Stimulated activated CD8-positive, alpha-beta memory T cell treated with anti-CD3 and anti-CD28 coated beads, Interleukin-7, amount 100 ng/mL, for 1 hour (primary cell): ENCODE measurements at places on chromosomes 2 and 18.

DNA sequence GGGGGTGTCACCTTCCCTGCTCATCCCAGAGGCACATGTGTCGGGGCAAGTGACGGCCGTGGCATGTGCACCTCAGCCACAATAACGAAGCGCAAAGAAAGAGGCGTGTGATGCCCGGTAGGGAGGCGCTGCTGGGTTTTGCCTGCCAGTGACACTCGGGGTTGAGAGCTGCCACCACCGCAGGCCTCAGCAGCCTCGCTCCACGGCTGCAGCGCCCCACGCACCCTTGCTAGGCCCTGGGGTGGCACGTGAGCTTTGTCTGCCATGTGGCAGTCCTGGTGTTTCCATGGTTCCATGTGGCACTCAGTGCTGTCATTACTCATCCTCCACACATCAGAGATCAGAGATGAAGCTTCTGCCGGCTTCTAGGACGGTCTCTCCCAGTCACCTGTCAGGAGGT is 136.0 kb upstream of the AGAP1 start:
- no peak for DNase-seq

- DNase-seq: no peak
Measured at GRCh38 chr2:69482471-69482870, 45.2 kb upstream of the NFU1 start.

GRCh38 chr18:51133580-51134160 is 63.8 kb downstream of the MEX3C start:
- DNase-seq: no peak

GRCh38 chr2:190121971-190122370 is 59.4 kb upstream of the MSTN start:
- no peak for DNase-seq

- DNase-seq: no peak
Measured at GRCh38 chr18:79375441-79376154, 20.1 kb upstream of the NFATC1 start.

DNA sequence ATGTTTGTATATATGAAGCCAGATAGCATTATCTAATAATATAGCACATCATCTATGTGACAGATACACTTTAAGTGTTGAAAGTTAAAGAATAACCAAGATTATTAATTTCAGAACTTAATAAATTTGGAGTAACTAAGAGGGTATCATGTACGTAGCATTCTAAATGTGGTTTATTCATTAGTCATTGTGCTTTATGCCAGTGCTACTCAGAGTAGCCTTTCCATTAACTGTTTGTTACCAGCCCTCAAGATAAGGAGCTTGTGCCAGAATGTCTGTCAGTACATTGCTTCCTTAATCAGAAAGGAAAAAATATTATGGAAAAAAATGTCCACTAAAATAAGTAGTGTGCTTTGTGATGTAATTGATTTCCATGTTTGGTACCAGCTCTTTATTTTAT is 94.9 kb upstream of the TWSG1 start:
- DNase-seq: no peak

- no peak for DNase-seq
Measured at GRCh38 chr2:234191819-234192407, 141.4 kb downstream of the SPP2 start.

- no peak for DNase-seq
Measured at GRCh38 chr2:42930025-42930581, 137.7 kb upstream of the HAAO start.

DNA sequence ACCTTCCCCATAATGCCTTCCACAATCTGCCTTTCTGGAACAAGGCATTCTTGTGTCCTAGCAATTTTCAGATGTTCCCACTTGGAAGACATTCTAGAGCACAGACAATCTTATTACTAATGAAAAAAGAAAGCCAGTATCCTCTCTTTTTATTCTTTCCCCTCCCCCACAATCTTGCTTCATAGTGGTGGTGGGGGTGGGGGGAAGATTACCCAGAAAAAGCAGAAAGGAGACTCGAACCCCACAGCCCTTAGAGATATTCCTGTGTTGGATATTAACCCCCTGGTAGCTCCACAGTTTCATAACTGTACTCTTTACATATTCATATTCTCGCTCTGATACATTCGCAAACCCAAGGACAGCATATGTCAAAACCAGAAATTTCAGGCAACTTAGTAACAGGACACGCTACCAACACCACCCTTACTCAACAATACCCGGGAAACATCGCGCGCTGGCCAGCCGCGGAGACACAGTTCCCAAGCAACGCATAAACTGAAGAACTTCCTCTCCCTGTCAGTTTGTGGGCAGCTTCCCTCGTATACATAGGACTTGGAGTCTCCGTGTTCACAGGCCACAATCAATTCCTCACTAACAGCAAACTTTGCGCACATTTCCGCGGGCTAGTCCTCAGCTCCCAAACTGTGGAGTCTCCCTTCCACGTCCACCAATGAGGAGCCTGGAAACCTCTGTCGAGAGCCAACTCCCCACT is 793 bp downstream of the NR4A2 start:
- DNase-seq: no peak

DNA sequence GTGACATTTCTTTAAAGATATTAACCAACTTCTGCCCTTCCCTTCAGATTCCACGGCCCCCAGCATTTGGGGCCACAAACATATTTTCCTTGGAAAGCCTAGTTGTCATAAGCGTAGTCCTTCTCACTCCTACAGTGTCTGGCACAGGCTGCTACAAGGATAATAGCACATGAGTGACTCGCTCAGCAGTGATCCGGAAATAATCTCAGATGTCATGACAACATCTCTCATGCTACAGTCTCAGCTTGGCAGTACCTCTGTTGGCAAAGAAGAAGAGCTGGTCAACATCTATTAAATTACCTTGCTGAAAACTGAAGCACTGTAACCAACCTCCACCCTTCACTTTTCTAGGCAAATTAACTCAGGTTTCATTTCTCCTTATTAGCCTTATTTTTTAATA is 351.7 kb downstream of the RAD51AP2 start:
- no peak for DNase-seq

DNA sequence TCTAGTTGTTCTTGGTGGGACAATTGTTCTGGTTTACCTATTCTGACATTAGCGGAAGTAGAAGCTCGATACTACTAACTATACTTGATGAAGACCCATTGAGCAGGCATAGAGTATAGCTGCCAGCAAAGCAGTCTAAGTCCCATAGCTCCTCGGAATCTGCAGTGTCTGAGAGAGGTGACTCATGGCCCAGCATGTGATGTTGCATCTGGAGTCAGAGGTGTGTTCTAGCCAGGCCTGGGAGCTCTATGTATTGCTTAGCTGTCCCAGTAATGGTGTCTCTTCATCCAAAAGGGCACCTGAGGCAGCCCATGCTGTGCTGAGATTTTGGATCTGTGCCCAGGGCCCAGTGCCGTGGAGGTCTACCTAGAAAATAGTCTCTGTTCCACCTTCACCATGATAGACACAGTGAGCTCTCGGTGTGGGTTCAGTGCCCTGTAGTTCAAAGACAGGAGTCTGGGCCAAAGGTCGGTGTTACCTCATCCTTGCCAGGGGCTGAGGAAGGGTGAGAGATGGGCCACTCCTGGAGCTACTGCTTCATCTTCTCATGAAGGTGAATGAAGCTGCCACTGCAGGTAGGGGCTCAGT is 47.3 kb downstream of the MEX3C start:
- DNase-seq: no peak

DNA sequence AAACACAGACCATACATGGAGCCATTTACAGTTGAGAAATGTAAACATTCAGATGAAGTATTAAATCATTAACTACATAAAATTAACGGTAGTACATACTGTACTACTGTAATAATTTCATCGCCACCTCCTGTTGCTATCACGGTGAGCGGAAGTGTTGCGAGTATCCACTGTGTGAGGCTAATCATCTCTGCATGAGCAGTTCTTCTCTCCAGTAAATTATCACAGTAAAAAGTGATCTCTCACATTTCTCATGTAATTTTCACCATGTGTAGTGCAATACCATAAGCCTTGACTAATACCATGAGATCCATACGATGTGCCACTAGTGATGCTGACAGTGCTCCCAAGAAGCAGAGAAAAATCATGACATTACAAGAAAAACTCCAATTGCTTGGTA is 21.9 kb downstream of the SMAD2 start:
- DNase-seq: no peak

- no peak for DNase-seq
Measured at GRCh38 chr2:191946471-191947182, 99.7 kb upstream of the CAVIN2 start.

GRCh38 chr18:44880170-44880569 is 199.5 kb downstream of the SETBP1 start:
- no peak for DNase-seq

- no peak for DNase-seq
Measured at GRCh38 chr2:45259547-45260160, 250.4 kb upstream of the SIX2 start.

GRCh38 chr18:23632615-23633014 is 30.1 kb downstream of the ANKRD29 start:
- no peak for DNase-seq

GRCh38 chr2:235856151-235856854 is 311.9 kb downstream of the GBX2 start:
- no peak for DNase-seq

GRCh38 chr2:218229239-218229638 is 12.2 kb downstream of the ARPC2 start:
- no peak for DNase-seq

GRCh38 chr18:53283708-53284107 is 940.8 kb downstream of the MBD2 start:
- no peak for DNase-seq

GRCh38 chr2:171807831-171808393 is 86.1 kb downstream of the SLC25A12 start:
- no peak for DNase-seq

GRCh38 chr2:63614448-63614968 is 25.7 kb downstream of the MDH1 start:
- no peak for DNase-seq

- no peak for DNase-seq
Measured at GRCh38 chr2:2926858-2927175, 450.8 kb downstream of the EIPR1 start.
